T-helper 2 cell (primary cell): ENCODE measurements at places on chromosomes 11 and 22.

DNA sequence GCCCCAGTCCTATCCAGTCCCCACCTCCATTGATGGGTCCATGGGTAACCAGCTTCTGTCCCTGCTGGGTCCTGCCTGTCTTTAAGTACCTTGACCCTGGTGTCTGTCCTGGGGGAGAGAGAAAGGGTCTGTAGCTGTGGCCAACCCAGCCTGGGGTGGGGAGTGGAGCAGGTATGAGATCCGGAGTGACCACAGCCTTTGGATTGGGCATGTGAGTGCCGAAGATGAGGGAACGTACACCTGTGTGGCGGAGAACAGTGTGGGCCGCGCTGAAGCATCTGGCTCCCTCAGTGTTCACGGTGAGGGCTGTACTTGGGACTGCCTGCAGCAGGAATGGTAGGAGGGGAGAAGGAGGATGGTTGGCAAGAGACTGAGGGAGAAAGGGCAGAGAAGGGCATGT is 5.2 kb downstream of the ROBO3 start:
- no peak for DNase-seq

- DNase-seq = no peak
Measured at GRCh38 chr22:39352306-39352891, 2.6 kb downstream of the SYNGR1 start.

DNA sequence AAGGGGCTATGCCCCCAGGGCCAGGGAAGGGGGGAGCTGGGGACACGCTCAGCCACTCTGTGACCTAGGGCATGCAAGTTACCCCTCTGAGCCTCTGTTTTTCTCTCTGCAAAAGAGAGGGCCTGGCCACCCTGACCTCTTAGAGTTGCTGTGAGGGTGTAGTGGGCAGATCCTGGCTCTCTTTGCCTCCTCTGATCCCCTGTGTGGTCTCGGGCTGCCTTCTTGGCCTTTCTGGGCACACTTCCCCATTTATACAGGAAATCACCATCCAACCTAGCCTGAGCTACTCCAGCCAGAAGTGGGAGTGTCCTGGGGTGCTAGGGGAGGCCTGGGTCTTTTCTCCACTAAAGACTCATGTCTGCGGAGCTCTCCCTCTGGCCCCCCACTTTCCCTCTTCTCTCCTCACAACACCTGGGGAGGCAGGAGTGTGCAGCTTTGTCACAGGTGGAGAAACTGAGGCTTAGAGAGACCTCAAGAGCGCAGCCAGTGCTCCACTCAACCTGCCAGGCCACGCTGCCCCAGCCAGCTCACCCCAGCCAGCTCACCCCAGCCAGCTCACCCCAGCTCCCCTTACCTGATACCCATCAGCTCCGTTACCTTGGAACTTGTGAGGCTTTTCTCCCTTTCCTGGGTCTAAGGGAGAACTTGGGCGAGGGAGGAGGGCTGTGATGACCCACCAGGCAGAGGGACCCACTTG is 1.4 kb downstream of the AIFM3 start:
- DNase-seq = no peak

- no peak for DNase-seq
Measured at GRCh38 chr11:123054301-123055065, 7.5 kb downstream of the HSPA8 start.

DNA sequence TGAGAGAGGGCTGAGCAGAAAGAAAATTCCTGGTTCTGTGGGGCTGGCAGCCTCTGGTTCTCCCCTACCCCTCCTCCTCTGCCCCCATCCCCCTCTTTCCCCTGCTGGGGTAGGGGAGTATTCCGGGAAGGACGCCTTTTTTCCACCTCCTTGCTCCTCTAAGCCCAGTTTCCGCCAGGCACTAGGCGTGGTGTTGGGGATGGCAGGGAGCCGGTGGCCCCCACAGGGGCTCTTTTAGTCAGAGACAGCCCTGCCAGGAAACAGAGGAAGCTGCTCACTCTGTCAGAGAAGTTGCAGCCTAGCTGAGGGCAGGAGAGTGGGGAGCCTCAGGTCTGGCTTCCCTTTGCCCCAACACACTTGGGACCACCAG is 15.6 kb upstream of the ARHGEF17 start:
- no peak for DNase-seq

- DNase-seq = no peak
Measured at GRCh38 chr11:119513131-119513805, 90.3 kb upstream of the THY1 start.

GRCh38 chr22:25174888-25175411 is 24.7 kb upstream of the CRYBB3 start:
- DNase-seq = no peak

GRCh38 chr11:123438131-123438627 is 8.1 kb downstream of the GRAMD1B start:
- peak; percentile 42 for DNase-seq

- DNase-seq = no peak
Measured at GRCh38 chr22:31105282-31105929, 2.0 kb downstream of the SELENOM start.

DNA sequence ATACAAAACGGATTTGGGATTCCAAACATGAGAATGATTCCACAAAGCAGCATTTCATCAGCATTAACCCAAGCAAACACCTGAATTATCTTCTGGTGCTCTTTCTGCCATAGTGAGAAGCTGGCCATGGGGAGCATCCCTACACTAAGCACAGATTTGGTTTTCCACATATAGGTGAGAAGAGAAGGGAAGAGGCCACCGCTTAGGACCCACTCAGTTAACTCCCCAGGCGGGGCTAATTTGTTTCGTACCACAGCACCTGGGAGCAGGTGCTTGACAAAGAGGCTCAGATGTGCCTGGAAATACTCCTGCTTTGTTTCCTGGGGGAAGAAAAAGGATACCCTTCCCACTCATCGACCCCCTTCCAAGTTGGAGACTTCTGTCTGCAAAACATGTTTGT is 64.2 kb downstream of the RAB30 start:
- DNase-seq = no peak

DNA sequence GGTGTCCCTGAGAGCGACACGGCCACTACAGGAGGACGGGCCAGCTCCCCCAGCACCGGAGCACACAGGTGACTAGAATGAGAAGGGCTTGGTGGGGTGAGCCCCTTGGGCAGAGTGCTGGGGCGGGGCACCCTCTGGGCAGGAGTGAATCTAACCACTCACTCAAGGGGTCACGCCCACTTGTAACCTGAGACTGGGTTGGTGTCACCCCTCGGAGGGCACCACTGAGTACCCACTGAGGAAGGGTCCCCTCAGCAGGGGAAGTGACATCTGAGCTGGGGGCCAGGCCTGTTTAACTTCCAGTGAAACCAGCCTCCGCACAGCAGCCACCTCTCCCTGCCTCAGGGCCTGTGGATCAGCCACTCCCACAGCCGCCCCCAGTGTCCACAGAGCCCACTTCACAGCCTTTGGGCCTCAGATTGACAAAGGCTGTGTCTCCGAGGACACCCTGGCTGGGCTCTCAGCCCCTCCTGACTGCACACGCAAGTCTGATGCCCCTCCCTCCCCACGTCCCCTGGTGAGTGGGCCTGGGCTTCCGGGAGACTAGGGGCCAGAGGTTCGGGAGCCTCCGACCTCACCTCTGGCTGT is 5.6 kb downstream of the GATD1 start:
- DNase-seq = no peak

- peak; percentile 7 for DNase-seq
Measured at GRCh38 chr11:83827940-83828554, 541.9 kb upstream of the CCDC90B start.

- DNase-seq = peak; percentile 4
Measured at GRCh38 chr22:11253000-11253511, 4274.9 kb upstream of the OR11H1 start.

DNA sequence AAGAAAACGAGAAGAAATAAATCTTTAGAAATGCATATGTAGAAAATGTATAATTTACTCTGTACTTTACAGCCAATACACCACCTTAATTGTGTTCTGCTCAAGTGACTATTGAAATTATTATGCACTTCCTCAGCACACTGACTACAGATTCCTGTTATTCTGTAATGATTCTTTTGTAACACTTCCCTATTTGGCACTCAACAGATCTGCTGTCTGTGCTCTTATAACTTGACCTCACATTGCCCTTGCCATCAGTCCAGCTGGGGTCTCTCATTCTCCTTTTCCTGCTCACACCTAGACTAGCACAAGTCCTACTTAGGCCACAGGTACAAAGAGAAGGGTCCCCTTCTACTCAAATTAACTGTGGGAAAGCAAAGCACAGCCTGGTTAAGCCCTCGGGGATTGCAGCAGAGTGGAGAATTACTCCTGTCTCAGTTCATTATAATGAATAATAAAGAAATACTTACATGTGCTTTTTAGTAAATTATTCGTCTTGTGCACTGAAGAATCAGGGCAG is 860.4 kb downstream of the OPCML start:
- no peak for DNase-seq
